ENCODE measurements at places on chromosomes 4 and X.
A peak's percentile ranks its signal among the peaks of the same experiment; 100 is the strongest.

DNA sequence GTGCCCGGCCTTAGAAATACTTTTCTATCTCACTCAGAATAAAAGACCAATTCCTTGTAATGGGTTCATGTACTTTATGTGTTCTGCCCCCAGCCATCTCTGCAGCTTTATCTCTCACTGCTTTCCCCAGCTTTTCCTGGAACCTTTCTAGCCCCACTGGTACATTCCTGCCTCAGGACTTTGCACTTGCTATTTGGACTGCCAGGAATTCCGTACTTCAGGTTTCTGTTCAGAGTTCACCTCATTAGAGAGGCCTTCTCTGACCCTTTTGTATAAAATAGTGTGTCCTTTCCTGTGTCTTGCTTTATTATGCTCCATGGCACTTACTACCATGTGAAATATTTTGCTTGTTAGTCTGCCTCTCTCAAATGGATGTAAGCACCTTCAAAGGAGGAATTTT is 112.5 kb downstream of the PDLIM5 start:
- DNase-seq: no peak

DNA sequence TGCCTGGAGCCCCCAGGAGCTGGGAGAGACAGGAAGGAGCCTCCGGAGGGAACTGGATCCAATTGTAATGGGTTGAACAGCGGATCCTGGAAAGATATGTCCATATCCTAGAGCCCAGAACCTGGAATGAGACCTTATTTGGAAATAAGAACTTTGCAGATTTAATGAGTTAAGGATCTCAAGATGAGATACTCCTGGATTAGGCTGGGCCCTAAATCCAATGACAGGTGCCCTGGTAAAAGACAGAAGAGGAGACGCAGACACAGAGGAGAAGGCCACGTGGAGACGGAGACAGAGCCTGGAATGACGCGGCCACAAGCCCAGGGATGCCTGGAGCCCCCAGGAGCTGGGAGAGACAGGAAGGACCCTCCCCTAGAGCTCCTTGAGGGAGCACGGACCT is 34.1 kb downstream of the P2RY8 start:
- no peak for DNase-seq

- DNase-seq: no peak
These were observed 74.2 kb downstream of the BEND4 start for GRCh38 chr4:42078184-42078801.

DNA sequence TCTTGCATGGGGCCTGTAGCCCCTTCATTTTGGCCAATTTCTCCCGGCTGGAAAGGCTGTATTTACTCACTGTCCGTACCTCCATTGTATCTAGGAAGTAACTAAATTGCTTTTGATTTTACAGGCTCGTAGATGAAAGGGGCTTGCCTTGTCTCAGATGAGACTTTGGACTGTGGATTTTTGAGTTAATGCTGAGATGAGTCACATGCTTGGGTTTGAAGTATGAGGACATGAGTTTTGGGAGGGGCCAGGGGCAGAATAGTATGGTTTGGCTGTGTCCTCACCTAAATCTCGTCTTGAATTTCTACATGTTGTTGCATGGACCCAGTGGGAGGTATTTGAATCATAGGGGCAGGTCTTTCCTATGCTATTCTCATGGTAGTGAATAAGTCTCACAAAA is 407.6 kb upstream of the NDST3 start:
- DNase-seq: no peak

DNA sequence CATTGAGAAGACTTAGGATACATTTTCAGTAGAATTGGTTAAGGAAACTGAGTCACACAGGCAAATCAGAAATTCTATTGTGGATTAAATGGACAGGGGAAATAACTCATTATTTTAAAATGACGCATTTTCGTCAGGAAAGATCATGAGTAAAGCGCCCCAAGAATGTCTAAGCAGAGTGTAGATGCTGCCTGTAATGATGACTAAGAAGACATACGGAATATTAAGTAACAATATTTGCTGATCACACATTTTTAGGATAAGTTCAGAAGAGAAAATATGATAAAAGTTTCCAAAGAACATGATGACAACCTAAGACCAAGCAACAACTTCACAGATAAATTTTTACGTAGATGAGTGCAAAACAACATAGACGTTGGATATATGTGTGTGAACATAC is 596.3 kb upstream of the TENM3 start:
- DNase-seq: no peak

DNA sequence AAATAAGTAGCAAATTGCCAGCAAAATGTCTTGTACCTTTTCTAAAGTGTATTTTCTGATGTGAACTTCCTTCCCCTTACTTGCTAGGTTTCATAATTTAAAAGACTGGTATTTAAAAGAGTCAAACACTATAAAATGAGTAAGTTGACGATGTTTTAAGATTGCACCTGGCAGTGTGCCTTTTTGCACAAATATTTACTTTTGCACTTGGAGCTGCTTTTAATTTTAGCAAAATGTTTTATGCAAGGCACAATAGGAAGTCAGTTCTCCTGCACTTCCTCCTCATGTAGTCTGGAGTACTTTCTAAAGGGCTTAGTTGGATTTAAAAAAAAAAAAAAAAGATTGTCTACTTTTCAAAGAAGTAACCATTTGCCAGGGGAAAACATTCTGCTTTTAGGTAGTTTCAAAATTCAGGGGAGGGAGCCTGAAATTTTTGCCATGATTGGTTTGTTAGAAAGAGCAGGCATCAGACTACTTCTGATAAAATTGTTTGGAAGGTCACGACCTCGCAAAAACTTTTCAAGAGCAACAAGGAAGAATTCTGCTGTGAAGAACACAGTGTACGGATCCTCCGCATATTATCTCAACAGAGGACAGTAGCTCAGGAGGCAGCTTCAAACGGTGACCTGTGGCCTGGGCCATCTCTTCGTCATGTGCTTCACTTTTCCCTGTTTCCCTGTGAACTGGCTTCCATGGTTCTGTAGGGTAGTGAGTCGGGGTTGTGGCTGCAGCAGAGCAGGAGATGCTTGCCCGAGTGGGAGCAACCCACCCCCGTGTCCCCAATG is 66.1 kb downstream of the CDS1 start:
- no peak for DNase-seq

DNA sequence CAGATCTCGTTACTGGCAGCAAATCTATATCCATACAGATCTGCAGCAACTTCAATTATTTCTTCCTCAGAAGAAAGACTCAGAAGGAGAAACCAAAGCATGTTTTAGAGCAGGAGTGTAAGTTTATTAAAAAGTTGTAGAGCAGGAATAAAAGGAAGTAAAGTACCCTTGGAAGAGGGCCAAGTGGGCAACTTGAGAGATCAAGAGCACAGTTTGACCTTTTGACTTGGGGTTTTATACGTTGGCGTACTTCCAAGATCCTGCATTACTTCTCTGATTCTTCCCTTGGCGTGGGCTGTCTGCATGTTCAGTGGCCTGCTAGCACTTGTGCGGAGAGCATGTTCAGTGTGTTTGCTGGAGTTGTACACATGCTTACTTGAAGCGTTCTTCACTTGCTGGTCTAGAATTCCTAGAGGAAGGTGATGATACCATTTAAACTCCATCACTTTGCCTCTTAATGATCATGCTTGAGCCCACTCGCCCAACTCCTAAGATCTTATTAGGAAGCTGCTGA is 1114.7 kb upstream of the PABPC4L start:
- no peak for DNase-seq

DNA sequence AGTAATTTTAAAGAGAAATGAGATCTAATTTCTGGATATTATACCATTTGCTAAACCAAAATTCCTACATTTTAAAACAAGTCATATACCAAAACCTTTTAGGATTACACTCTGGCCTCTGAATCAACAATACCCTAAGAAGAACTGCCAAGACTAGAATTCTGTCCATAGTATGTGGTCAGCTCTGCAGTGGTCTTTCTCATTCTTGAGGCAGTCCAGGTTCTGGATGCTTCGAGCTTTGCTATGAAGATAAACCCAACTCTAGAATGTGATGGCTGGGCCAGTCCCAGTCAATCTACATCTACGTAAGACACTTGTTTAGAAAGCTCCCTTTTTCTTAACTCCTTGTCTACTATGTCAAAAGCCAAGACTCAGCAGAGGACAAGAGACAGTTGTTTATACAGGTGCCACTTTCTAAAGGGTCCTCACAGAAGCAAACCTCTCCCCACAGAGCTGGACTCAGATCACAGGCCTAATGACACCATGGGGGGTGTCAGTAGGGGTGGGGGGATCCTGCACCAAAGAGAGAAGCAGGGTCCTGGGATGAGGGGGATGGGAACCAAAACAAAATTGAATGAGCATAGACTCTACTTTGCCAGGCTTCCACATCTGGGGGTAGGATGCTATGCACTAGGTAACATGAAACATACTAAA is 63.2 kb downstream of the SH3RF1 start:
- DNase-seq: no peak

DNA sequence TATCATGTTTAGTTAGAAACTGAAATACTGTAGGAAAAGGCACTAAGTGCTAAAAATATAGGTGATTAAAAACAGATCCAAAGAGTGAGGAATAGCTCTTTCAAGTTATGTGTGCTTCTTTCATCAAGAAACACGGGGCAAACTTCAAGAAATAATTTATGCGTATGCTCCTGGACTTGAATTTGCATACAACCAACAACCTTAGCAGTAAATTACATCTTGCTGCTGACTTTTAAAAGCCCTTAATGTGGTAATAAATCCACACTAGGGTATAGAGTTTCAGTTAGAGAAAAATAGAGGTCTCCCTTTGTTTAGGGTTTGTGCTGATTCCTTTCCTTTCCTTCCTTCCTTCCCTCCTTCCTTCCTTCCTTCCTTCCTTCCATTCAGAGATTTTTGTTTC is 94.5 kb upstream of the GC start:
- DNase-seq: no peak

GRCh38 chrX:1294301-1295067 is 25.9 kb downstream of the CSF2RA start:
- no peak for DNase-seq

DNA sequence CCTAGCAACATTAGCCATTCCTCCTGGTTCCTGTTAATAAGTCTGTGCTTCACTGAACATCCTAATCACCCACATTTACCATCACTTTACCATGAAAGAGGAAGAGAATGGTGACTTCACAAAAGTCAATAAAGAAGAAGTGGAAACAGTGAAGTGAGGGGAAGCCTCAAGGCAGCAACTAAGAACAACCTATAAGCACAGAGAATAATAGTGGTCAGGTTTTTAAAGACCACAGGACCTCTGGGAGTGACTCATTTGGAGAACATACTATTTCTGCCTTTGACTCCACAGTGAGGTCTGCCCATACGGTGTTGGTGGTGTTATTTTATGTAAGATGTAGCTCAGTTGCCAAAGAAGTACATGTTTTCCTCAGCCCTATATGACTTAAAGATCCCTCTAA is 86.0 kb upstream of the TET2 start:
- DNase-seq: no peak

- no peak for DNase-seq
These were observed 24.4 kb upstream of the SLC25A43 start for GRCh38 chrX:119374736-119375135.

GRCh38 chr4:166518315-166518714 is 645.3 kb downstream of the TLL1 start:
- DNase-seq: no peak

GRCh38 chrX:133783274-133783673 is 202.1 kb downstream of the GPC3 start:
- no peak for DNase-seq

DNA sequence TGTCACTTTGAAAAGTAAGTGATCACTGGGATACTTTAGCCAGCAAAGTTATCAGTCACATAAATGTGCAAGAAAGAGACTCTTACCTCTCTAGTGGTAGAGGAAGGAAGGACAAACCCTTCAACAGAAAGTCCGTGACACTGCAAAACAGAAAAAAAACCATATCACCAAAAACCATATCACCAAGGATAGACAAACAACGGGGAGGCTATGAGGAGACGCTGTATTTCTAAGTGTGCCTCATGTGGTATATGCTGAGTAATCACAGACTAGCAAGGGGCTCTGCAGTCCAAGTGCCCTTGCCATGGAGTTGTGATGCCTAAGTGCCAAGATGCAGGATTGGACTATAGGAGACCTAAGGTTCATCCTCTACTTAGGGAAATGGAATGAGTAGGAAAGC is 11.5 kb upstream of the HDAC8 start:
- no peak for DNase-seq

DNA sequence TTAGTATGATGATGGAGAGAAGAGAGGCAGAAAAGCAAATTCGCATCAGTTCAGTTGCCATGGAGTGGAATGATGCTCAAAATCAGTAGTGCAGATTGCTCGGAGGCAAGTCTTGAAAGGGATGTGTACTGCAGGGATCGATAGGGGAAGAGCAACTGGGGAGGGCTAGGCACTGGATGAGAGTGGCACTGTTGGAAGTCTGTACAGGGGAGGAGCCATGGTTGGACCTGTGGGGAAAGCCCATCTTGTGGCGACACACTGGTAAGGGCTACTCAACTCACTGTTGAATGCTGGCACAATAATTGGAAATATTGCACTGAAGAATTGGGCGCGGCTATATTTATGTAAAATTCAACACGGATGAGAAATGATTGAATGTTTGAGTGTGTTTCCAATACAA is 1.2 kb downstream of the RAB9B start:
- no peak for DNase-seq

DNA sequence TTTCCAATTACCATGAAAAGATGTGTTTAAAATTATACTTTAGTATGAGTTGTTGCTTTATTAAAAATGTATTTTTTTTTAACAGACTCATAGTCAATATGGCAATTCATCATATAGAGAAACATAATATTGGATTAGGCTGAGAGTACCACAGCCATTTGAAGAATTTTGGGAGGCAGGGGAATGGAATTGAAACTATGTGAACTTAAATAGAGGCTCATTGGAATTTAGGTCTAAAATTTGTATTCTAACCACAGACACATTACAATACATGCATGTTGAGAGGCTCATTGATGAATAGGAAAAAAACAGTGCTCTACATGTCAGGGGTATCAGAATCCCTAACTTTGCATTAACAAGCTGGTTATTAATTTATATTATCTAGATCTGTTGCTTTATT is 269.6 kb downstream of the DKK2 start:
- DNase-seq: peak; percentile 9

- peak; percentile 73 for DNase-seq
These were observed 14.4 kb downstream of the MCUB start for GRCh38 chr4:109574443-109574850.

- no peak for DNase-seq
These were observed 3.5 kb upstream of the VMA21 start for GRCh38 chrX:151393514-151393913.

- DNase-seq: no peak
These were observed 43.2 kb upstream of the IGSF1 start for GRCh38 chrX:131332331-131332730.

DNA sequence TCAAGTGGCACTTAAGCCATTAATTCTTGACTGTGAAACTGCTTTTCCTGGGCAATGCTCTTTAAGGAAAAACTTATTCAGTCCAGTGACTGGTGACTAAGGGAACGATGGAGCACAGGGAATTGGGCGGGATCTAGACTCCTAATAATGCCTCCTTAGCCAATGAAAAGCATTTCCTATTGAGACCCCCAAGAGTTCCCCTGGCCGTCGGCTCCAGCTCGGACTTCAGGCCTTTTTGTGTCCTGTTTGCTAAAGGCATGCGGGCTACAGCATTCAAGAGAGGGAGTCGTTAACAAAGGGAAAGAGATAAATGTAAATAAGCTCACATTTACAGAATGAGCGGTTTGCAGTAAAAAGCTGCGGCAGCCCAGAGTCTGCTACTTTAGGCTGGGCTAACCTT is at the start of gene LPAR4:
Gene LPAR4 (plus strand): TSS at position 232 of the 400 bp plus-strand sequence. CDS start 7,150 bp downstream, outside the sequence.
- no peak for DNase-seq

- DNase-seq: no peak
These were observed 75.7 kb upstream of the PAK3 start for GRCh38 chrX:111020283-111020682.

Data from T47D (cell line).